Adrenal gland (tissue), 19 donors: ENCODE measurements at places on chromosomes 5 and 9. TPM values are rescaled to one million over a fixed set of nuclear protein-coding genes. Genes with fewer than 3 reads are reported as not detected.

GRCh38 chr5:2912741-2913140 lies 161.3 kb upstream of the IRX2 start:
- DNase-seq: no peak

DNA sequence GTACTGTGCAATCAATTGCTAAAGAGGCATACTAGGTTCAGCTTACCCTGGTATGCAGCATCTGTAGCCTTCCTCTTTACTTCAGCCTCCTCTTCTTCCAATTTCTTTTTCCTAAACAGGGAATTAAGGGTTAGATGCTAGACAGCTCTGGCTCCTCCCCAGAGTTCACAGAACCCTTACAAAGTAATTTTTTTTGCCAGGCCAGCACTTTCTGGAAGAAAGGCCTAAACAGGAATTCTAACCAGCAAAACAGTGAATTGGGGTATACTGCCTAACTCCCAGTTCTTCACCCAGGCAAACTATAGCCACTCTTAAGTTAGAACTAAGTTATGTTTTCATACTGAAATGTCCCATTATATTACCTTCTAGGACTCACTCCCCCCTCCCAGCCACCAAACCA lies 8.1 kb downstream of the BRD8 start:
- DNase-seq: no peak

- DNase-seq: no peak
These were observed 78.0 kb downstream of the HMHB1 start for GRCh38 chr5:143889986-143890385.

The IFNK gene
- not detected for total RNA-seq

- DNase-seq: no peak
These were observed 62.3 kb upstream of the UBTD2 start for GRCh38 chr5:172345881-172346280.

DNA sequence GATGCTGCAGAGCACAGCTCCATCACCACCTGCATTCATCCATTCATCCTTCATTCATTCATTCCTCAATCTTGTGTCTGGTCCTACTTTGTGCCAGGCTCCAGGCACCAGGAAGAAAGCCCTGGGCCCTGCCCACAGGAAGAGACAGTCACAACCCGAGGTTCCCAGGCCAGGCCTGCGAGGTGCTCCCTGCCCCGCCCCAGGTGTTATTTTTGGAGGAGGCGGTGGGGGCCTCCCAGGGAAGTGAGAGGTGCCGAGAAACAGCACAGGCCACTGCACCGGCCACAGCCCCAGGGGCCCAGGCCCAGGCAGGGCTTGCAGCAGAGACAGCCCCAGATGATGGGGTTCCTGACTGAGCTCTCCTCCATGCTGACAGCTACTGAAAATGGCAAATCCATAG lies 33.4 kb downstream of the VAV2 start:
- DNase-seq: no peak

DNA sequence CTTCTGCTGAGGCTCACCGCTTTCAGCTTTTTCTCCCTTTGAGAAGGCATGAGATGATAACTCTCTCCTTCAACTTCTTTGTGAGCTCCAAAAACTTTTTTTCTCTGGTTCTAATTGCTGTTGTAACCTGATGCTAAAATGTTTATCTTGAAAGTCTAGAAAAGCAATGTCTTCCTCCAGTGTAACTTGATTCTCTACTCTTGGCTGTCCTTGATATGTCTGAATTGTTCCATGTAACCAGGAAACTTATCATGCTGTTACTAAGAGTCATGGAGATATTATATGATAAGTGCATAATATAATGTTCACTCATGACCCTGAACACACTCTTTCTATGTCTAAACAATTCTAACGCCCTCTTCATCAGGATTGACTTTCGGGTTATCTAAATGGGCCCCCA lies 128.0 kb upstream of the ABCA1 start:
- DNase-seq: no peak

GRCh38 chr5:155471027-155471426 lies 457.5 kb downstream of the KIF4B start:
- DNase-seq: no peak

The NDST1 gene
- total RNA-seq: 80.7 TPM

- DNase-seq: no peak
These were observed 302.4 kb downstream of the PDE4D start for GRCh38 chr5:59591162-59591561.

GRCh38 chr9:32292611-32293010 lies 91.8 kb upstream of the ACO1 start:
- no peak for DNase-seq

The PCDHGC4 gene
- 1.5 TPM for total RNA-seq

The FCN2 gene
- 39.0 TPM for total RNA-seq

GRCh38 chr5:6868171-6868570 lies 154.9 kb downstream of the TENT4A start:
- DNase-seq: no peak

GRCh38 chr5:65882278-65882677 lies 44.1 kb upstream of the ERBIN start:
- DNase-seq: no peak

GRCh38 chr5:72293495-72294055 lies 26.5 kb downstream of the MRPS27 start:
- no peak for DNase-seq

- no peak for DNase-seq
These were observed 33.5 kb downstream of the CSNK1G3 start for GRCh38 chr5:123545506-123545905.

The ANKH gene
- 34.2 TPM for total RNA-seq

The LRRC19 gene
- total RNA-seq: not detected

The ASTN2 gene
- total RNA-seq: 4.1 TPM

- DNase-seq: no peak
These were observed 360.1 kb downstream of the DMAC1 start for GRCh38 chr9:7439355-7439995.

- DNase-seq: no peak
These were observed 86.8 kb downstream of the ZNF622 start for GRCh38 chr5:16378762-16379161.

- DNase-seq: no peak
These were observed 511 bp upstream of the WDR41 start for GRCh38 chr5:77492653-77493000.

The PCDHGA6 gene
- 3.4 TPM for total RNA-seq

The CDC20B gene
- not detected for total RNA-seq

GRCh38 chr5:9037048-9037447 lies 508.8 kb downstream of the SEMA5A start:
- no peak for DNase-seq

The KIF4B gene
- total RNA-seq: not detected

The C5orf52 gene
- total RNA-seq: not detected

DNA sequence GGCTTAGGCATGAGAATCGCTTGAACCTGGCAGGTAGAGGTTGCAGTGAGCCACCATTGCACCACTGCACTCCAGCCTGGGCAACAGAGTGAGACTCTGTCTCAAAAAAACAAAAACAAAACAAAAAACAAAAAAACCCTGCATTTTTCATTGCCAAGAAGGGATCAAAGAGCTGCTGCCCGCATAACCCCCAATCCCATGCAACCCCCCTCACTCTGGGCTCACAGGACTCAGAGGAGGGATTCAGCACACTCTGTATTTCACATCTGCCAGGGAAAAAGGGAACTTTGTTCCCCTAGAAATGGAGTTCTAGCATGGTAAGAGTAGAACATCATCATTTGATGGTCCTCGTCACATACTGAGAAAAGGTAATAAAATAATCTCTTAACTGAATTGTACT lies 153.9 kb upstream of the GNA14 start:
- no peak for DNase-seq

GRCh38 chr5:167638816-167639215 lies 652.6 kb upstream of the WWC1 start:
- no peak for DNase-seq

GRCh38 chr5:73153513-73153912 lies 19.5 kb upstream of the TMEM174 start:
- DNase-seq: no peak

DNA sequence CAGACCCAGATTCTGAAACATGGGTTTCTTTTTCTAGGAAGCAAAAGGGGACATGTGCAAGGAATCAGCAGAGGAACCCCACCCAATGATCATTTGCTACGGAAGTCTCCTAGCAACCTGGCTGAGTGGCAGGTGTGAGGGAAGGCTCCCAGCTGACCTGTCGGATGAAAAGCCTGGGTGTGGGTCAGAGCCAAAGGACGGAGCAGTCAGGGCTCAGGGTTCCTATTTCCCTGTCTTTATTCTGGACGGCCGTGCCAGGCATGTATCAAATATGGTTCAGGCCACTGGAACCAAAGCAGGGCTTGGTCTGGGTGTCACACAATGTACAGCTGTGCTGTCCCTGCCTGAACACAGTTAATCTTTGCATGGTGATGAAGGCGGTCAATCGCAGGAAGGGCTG lies 20.1 kb downstream of the STK10 start:
- no peak for DNase-seq

GRCh38 chr9:97053717-97054116 lies 14.8 kb upstream of the CTSV start:
- DNase-seq: no peak

- DNase-seq: no peak
These were observed 112.2 kb downstream of the MRPL36 start for GRCh38 chr5:1687301-1687970.

DNA sequence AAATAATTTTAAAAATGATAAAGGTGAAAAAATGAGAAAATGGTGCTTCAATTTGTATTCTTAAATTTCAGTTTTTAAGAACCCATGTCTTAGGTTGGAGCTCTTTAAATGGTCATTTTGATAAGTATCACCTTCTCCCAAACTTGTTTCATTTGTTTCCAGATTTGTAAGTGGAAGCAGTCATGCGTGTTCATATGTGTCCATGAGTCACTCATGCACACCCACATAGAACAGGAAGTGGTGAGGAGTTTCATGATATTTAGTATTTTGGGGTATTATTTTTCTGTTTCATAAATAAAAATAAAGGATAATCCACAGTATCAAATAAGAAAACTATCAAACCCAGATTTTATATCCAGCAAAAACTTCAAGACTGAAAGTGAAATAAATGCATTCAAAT lies 570.4 kb upstream of the ST8SIA4 start:
- no peak for DNase-seq

- no peak for DNase-seq
These were observed 303.9 kb downstream of the TRIM32 start for GRCh38 chr9:116991051-116991450.
